GM12878 (cell line): ENCODE measurements at places on chromosomes 4 and X. TPM values are rescaled to one million over a fixed set of nuclear protein-coding genes. Genes with fewer than 3 reads are reported as not detected.

PAGE2B gene
- polyA plus RNA-seq, result not detected in 2 replicates

APLN gene
- polyA plus RNA-seq, result not detected in 2 replicates

GAGE13 gene
- polyA plus RNA-seq, result not detected in 2 replicates

IL3RA gene
- polyA plus RNA-seq, result 14.1 and 16.4 TPM in 2 replicates

TRAM1L1 gene
- not detected in 2 replicates for polyA plus RNA-seq

ZNF330 gene
- polyA plus RNA-seq, result 50.5 and 52.0 TPM in 2 replicates

REELD1 gene
- polyA plus RNA-seq, result 0.11 and 0.25 TPM in 2 replicates

GRCh38 chrX:46627711-46628419 is 54.3 kb downstream of the CHST7 start:
- no peak for DNase-seq

- DNase-seq, result no peak
These were observed 280.5 kb downstream of the DHRSX start for GRCh38 chrX:2220296-2220695.

DNA sequence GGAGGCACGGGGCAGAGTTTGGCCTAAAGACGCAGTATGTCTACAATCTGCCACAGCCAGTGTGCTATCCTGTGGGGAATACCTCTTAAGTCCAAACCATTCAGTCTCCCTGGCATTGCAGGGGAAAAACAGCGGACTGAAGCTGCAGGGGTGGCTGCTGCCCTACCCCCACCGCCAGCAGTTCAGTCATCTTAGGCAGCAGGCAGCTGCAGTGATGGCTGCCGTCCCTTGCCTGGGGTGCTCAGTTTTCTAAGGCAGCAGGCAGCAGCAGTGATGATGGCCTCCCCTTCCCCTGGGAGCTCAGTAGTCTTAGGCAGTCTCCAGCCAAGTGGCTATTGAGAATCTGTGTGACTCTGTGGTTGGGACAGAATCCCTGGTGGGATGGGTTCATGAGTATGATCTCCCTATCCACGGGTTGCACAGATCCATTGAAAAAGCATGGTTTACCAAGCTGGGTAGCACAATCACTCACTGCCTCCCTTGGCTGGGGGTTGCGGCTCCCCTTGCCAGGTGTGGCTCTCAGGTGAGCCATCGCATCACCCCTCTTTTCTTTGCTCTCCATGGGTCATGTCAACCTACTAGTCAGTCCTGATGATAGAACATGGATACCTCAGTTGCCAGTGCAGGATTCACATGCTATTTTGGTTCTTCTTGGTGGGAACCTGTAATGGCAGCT is 48.9 kb upstream of the GRID2 start:
- no peak for DNase-seq

DNA sequence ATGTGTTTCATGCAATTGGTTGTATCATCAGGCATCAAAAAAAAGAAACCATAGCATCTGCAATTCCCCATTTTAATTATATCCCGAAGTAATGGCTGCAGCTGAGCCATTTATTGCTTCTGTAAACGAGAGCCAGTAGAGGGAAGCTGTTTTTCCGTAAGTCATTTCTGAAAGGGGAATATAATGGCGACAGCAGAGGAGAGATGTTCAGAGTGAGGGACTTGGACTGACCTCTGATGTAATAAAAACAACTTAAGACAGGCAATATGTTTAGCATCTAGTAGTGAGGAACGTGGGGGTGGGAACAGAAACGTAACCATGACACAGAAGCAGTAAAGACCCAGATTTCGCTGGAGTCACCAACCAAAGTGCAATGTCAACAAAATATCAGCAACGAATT is 31.5 kb upstream of the NAA11 start:
- no peak for DNase-seq

- no peak for DNase-seq
These were observed 23.5 kb upstream of the SPANXN4 start for GRCh38 chrX:143002206-143002605.

DNA sequence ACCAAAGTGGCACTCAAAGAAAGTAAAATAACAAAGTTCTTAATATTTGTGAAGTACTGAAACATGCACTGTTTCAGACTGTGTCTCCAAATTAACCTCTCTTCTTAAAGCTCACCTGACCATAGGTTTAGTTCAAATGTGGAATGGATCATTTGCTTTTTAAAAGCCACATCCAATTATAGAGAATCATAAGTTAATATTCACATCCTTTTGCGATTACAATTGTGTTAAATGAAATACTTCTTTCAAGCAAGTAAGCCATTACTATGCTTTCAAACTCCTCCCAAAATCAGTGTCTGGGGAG is 95.3 kb upstream of the PTPN13 start:
- no peak for DNase-seq

DNA sequence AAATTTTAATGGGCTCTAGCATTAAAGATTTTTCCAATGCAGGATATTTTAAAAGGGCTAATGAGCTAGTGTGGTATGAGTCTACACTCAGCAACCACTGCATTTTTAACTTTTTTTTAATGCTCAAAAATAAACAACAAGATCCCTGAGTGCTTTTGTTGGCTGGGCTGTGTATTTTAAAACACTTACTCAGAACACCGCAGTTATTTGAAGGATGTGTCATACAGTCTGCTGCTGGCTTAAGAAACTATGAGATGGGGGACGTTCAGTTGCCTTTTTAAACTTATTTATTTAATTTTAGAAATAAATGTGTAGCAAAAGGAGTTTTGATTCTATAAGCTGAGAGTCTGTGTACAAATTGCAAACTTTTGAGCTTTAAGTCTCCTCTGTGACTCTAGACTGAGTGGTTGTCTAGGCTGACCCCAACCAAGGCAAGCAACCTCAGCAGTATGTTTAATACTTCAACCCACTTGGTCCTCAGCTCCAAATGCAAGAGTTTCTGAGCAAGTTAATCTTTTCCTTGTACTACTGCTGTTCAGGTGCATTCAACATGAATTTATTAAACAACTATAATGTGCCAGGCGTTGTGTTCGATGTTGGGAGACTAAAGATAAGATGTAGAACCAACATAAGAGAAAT is 278.6 kb upstream of the DIPK2B start:
- DNase-seq, result no peak

DNA sequence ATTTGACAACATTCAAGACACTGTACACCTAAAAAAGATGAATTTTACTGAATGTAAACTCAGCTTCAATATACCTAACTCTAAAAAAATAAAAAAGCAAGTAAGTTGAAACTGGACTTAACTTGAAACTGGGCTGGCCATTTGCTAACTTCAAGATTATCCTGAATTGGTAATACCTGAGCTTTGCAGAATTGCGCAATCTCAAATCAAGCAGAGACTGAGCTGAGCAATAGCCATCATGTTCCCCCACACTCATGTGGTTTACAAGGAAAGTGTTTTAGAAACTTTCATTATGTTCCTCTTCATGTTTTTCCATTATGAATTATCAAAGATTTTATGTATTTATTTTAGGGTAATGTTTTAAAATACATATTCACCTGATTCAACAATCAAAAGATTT is 38.7 kb downstream of the ANXA5 start:
- no peak for DNase-seq

DNA sequence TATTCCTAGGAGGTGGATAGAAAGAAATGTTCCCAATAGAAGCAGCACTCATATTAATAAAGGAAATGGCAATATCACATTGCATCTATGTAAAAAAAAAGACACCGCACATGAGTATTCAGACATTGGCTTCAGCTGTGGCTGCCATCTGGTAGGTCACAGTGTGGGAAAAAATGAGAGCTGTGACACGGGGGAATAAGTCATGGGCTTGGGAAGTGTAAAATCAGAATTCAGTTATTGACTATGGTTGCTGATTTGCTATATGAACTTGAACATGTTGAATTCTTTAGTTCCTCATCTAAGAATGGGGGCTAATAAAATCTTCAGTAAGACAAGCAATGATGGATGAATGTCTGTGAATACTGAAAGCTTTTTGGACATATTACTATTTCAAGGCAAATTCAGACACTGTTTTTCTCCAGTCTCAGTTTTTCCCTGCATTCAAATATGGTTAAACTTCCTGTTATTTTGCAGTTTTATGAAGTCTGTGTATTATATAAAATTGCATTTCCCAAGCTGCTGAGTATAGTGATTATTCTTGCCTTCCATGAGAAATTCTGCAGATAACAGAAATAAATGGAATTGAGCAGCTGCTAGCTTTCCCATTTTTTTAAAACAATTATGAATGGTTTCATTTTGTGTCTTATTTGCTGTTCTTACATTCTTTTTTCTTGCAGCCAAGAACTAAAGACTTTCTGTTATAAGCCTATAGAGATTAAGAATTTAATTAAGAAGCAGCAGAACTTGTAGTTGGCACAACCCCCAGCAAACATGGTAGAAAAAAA is 221.0 kb downstream of the ANKRD50 start:
- DNase-seq, result no peak

DNA sequence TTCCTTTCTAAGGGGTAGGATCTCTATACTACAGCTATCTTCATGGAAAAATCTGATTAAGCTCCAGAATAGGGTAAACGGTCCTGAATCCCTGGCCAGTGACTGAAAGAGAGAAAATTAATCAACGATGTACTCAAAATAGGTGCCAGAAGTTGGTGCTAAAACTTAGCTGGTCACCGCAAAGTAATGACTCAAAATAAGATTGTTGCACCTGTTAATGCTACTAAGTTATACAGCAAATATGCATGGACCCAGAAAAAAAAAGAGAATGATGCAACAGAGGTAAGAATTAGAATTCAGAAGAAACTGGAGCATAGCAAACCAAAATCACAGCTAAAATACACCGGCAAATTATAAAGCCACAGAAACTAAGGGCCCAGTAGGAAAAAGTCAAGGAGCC is 239.7 kb upstream of the FAM241A start:
- DNase-seq, result no peak

- DNase-seq, result no peak
These were observed at the start of gene ADAMTS3 for GRCh38 chr4:72568959-72569718. ADAMTS3 (minus strand) TSS chr4:72569221; CDS start chr4:72568762, 459 bp downstream.

DNA sequence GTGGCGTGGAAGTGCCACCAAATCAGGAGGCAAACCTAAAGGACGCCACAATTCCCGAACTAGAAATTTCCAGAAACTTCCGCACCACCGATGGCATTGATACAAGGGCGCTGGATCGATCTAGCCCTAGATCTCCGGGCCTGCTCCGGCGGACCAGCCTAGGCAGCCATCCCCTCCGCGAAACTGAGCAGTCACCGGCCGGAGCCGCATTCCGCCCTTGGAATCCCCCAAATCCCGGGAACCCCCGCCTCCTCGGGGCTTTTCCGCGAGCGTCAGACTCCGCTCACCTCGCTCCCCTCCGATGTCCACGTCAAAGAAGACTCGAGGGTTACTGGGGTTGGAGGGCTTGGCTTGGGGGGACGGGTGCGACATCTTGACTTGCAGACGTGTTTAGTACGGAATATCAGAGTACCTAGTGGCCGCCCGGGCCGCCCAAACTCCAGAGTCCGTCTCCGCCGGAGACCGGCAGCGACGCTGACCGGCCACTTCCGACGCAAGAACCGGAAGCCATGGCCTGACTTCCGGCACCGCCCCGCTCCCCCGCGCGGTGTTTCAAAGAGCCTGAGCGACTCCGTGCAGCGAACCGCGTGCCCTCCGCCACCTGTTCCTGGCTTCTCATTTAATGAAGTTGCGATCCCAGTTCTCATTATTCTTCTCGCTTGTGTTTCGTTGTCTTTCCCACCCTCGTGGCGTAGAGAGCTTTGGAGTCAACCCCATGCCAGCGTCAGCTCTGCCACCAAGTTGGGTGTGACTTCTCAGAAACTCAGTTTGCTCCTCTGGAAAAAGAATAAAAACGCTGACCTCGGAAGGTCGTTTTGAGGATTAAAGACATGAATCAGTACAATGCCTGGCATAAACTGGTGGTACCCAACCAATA is at the start of gene PPID:
Gene PPID (minus strand): TSS at position 480 of the 877 bp plus-strand sequence. CDS start 108 bp downstream, at position 372.
- DNase-seq, result peak; percentile 49

DNA sequence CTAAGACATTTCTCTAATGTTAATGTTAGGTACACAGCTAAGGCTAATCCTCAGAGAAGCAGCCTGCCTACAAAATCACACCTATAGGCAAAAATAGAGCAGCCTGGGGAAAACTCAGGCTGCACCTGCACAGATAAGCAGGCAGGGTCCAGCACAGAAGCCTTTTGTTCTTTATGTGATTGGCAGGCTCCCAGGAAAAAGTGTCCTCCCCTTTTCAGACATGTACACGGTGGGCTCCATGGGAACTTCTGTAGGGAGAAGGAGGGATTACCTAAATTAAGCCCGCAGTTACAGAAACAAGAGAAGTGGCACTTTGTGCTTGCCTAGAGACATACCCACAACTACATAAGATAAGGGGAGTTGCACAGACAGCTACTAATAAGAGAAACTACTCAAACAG is 4.0 kb upstream of the HSPA4L start:
- no peak for DNase-seq

GRCh38 chr4:128737098-128737513 is 72.4 kb upstream of the JADE1 start:
- no peak for DNase-seq

DNA sequence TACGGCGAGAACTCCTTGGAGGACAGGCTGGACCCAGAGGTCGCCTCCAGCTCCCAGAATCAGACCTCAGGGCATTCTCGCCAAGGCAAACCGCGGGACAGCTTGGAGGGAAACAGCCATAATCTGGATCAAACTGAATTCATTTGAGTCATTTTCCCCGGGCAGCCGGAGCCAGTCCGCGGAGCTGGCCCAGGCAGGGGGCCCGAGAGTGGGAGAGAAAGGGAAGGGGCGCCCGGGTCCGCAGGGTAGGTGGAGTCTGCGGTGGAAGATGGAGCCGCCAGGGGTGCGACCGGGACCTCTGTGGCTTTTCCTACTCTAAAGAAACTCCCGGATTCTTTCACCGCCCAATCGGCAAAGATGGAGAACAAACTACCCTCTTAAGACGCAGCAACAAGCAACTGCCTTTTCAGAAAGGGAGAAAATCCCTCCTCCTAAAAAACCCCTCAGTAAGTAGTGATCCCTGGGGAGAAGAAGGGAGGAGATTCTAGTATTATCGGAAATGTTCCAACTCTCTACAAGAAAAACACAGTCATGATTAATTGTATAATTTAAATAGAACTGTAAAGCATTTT is 5.2 kb downstream of the NKX3-2 start:
- no peak for DNase-seq

- no peak for DNase-seq
These were observed 8.8 kb downstream of the ENPEP start for GRCh38 chr4:110484767-110485166.

DNA sequence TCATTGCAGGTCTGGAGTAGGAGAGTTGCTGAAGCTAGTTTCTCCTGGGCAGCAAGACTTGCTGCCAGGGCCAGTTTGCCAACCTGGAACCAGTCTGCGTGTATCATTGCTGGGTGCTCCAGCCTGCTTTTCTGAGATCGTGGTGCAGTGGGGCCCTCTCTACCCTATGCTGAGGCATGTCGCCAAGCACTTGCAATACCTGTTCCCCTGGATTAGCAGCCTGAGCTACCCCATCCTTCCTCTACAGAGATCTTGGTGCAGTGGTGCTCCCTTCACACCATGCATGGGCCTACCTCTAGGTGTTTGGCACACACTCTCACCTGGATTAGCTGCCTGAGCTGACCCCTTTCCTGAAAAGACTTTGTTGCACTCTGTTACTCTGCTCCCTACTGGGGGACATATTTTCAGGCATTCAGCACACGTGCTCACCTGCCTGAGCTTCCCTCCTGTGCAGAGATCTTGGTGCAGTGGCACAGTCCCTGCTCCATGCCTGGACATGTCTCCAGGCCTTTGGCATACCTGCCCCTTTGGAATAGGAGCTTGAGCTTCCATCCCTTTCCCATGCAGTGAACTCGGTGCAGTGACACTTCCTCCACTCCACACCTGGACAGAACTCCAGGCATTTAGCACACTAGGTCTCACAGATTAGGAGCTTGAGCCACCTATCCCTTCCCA is 133.7 kb upstream of the CXCL13 start:
- DNase-seq, result no peak

- no peak for DNase-seq
These were observed 134.9 kb upstream of the VEGFC start for GRCh38 chr4:176927664-176928063.

- no peak for DNase-seq
These were observed 1520.1 kb downstream of the PCDH18 start for GRCh38 chr4:136012220-136012619.

- DNase-seq, result no peak
These were observed 8.4 kb downstream of the UBE2K start for GRCh38 chr4:39706334-39706733.
